Midbrain (tissue), 1 donor: ENCODE measurements at places on chromosomes 2 and 18.

GRCh38 chr2:76194031-76194775 is 483.5 kb upstream of the GCFC2 start:
- DNase-seq = no peak

- DNase-seq = no peak
Measured at GRCh38 chr2:167697948-167698347, 549.4 kb downstream of the STK39 start.

- DNase-seq = peak; percentile 43
Measured at GRCh38 chr18:57437766-57438671, 2.8 kb downstream of the ONECUT2 start.

- no peak for DNase-seq
Measured at GRCh38 chr2:198080879-198081765, 276.7 kb downstream of the PLCL1 start.

- DNase-seq = peak; percentile 79
Measured at GRCh38 chr18:24176727-24177416, 38.0 kb downstream of the CABYR start.

DNA sequence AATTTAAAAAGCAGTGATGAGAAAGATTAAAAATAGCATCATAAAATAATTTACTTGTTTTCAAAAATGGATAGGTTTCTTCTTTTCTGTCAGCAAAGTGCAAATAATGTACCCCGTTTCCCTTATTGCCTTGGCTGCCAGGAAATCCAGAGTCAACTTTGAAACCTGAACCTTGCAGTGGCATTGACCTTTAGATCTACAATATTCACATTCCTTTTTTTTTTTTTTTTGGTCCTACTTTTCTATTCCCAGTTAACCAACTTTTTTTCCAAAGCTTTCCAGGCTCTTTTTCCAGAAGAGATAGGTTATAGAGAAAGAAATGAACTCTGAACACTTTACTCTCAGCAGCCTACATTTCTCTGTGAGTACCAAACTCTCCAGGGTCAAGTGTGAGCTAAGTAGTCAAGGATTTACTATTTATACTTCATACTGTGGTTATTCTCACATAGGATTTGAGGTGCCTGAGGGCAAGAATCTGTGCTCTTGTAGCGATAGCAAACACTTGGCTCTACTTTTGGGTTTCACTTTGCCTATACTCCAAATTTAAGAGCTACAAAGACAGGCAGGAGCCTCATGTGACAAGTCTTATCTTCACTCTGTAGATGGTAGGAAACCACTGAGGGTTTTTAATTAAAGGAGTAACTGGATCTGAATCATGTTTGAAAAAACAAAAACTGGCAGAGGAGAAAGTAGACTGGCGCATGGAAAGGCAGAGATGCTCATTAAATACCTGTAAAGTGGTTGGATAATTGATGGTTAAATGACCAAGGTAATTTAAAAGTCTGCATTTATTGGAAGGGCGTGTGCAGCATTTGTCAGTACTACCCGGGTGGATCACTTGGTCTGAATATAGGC is 63.2 kb upstream of the TMEM17 start:
- DNase-seq = no peak

- no peak for DNase-seq
Measured at GRCh38 chr2:1979569-1979968, 235.3 kb upstream of the PXDN start.

- no peak for DNase-seq
Measured at GRCh38 chr2:259789-260331, 4.0 kb downstream of the SH3YL1 start.

DNA sequence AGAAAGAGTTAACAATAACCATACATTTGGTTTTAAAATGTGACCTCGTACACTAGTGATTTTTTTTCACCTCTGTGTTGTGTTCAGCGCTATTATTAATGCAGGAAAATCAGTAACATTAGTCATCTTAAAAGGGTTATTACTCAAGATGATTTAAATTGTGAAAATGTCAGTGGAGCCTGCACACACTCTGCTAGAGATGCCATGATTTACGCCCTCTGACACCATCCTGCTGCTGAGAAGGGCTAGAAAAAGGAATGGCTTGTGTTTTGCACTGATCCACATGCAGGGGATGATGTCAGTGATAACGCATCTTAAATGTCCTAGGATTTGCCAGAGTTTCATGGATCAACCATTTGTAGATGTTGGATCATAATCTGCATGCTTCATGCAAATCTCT is 121.3 kb upstream of the BOD1L2 start:
- DNase-seq = no peak

DNA sequence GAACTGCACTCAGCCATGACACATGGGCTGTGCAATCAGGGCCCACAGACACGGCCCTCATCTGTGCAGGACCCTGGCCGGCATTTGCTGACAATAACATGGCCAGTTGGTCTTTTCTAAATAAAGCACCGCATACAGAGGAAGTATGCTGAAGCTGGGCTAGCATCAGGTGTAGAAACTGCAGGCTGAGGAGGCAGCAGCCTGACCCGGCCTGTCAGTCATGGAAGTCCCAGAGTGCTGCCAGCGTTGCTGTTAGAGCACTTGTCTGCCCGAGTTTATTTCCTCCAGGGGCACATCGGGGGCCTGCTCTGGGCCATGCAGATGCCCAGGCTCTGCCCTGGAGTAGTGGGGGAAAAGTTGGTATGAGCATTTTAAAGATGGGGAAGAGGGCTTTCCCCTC is 4.1 kb upstream of the PTPN18 start:
- no peak for DNase-seq

- DNase-seq = no peak
Measured at GRCh38 chr2:148817210-148817708, 57.8 kb upstream of the KIF5C start.

GRCh38 chr2:178767094-178768060 is 39.8 kb downstream of the TTN start:
- no peak for DNase-seq

DNA sequence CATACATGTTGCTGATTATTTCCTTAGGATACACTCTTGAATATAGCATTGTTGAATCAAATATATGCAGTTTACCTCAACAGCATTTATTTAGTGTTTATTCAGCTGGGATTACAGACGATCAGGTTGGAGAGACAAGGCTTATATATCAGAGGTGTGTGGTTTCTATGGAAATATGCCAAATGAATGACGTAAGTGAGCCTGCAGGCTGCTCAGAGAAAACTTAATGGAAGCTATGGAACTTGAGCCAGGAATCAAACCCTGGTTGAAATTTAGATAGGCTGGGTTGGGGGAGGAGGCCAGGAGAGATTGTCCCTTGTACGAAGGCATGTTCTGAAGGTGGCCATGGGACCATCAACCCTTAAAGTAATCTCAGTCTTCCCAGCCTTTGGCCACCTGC is 79.5 kb downstream of the INPP4A start:
- no peak for DNase-seq

DNA sequence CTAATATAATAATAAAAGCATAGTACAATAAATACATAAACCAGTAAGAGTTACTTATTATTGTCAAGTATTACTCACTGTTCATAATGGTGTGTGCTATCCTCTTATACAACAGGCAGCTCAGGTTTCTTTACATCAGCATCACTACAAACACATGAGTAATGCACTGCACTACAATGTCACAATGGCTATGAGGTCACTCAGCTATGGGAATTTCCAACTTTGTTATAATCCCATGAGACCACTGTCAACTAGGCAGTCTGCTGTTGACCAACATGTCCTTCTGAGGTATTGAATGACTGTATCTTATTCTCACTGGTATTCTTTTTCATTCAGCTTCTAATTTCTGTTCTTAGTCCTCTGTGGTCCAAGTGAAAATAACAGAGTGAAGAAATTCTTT is 250.4 kb upstream of the DSEL start:
- no peak for DNase-seq

DNA sequence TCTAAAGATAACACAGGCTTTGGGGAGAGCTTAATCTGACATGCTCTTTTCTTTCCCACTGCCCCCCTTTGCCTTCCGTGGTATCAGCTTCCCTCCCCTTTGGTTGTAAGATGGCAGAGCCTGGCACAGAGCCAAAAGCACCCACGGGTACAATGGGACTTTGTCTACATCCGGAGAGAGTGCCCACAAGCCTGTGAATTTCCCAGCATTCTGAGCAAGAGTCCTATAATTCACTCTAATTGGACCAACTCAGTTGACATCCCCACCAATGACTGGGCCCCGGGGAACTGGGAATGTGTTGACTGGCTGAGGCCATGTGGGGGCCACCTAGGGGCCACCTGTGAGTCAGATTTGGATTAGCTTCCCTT is 20.1 kb upstream of the C2orf72 start:
- peak; percentile 73 for DNase-seq

DNA sequence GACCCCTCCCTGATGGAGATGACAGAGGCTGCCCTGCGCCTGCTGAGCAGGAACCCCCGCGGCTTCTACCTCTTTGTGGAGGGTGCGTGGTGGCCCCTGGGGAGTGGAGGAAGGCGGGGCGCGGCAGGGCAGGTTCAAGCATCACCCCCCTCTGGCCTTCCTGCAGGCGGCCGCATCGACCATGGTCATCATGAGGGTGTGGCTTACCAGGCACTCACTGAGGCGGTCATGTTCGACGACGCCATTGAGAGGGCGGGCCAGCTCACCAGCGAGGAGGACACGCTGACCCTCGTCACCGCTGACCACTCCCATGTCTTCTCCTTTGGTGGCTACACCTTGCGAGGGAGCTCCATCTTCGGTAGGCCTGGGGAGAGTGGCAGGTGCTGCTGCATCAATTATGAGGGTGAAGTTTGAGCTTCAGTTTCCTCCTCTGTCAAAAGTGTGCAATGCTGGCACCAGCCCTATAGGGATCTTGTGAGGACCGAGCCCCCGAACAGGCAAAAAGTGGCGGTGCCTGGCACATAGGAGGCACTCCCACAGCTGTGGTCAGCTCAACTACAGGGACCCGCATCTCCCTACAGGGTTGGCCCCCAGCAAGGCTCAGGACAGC is 2.2 kb downstream of the ALPI start:
- DNase-seq = no peak

- DNase-seq = peak; percentile 37
Measured at GRCh38 chr2:239380831-239381708, 19.8 kb downstream of the HDAC4 start.

- peak; percentile 94 for DNase-seq
Measured at GRCh38 chr2:231387904-231388724, 7.4 kb upstream of the B3GNT7 start.

DNA sequence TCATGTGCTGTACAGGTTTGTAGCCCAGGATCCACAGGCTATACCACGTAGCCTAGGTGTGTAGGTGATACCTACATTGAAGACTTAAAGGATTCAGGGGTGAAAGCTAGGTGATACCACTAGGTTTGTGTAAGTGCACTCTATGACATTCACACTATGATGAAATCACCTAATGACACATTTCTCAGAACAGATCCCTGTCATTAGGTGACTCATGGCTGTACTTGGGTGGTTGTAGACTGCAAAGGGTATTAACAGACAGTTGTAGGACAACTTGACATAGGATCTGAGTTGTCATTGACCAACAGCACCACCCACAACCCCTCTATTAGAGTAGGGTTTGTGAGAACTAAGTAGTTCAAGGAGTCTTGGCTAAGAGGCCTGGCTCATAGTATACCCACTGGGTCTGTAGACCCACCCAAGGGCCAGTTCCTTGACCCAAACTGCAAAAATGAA is 27.7 kb upstream of the SMCHD1 start:
- DNase-seq = no peak

DNA sequence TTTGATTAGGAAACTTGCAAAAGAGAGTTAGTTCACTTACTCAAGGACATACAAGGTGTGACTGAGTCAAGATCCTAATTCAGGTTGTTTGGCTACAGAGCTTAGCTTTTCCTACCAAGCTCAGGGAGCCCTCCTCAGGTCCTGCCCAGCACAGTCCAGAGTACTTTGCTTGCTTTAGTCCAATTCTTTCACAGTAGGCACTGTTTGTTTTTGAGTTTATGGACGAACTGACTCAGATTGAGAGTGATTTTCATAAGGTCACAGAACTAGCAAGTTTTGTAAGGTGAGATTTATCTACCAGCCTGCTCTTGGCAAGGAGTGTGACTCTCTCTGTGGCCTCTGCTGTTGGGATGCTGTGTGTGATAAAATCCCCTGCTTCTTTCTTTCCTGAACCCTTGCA is 310.5 kb downstream of the PTPRM start:
- DNase-seq = no peak

DNA sequence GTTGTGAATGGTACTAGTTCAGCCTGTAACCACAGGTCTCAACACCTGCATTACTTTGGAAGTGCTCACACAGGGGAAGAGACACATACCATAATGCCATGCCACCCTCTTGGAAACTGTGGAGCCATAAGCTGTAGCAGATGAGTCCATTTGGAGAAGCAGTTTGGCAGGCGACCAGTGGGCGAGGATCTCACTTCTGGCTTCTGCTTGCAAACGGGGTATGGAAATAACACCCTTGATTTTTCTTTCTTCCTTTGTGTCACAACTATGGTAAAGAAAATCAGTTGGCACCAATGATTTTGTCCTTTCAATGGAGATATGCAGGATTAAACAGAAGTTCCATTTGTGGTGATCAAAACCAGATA is 28.6 kb downstream of the APOB start:
- no peak for DNase-seq

DNA sequence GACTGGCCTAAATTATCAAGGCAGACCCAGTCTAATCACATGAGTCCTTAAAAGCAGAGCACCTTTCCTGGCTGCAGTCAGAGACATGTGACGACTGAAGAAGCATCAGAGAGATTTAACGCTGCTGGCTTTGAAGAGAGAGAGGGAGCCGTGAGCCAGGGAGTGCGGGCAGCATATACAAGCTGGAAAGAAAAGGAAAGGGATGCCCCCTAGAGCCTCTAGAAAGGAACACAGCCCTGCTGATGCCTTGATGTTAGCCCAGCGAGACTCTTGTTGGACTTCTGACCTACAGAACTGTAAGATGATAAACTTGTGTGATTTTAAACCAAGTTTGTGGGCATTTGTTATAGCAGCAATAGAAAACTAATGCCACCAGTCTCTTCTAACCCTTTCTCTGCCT is 58.1 kb downstream of the HEATR5B start:
- no peak for DNase-seq

GRCh38 chr2:181273986-181274385 is 183.2 kb upstream of the ITGA4 start:
- DNase-seq = no peak

- DNase-seq = no peak
Measured at GRCh38 chr2:193868132-193868531, 1673.4 kb upstream of the TMEFF2 start.

GRCh38 chr18:76592981-76593381 is 97.9 kb upstream of the ZNF516 start:
- DNase-seq = no peak

GRCh38 chr2:17479875-17480274 is 38.4 kb downstream of the RAD51AP2 start:
- no peak for DNase-seq

GRCh38 chr2:3777966-3778365 is 74.6 kb downstream of the DCDC2C start:
- DNase-seq = no peak

- DNase-seq = no peak
Measured at GRCh38 chr2:654896-655295, 22.3 kb downstream of the TMEM18 start.

DNA sequence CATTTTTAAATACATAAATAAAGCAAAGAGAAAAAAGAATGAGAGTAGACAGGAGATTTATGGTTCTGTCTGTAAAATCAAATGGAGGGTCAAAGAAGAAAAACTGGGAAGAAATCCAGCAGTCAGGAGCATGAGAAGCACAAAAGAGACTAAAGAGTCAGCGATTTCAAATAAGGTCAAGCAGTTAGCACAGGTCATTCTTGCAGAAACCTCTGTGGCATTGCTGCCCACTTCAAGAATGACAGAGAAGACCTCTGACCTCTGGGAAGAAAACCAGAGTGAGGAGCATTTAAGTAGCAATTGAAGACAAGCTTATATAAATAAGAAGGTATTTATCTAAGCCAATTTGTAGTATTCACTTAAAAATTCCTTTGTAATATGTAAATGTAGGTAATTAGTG is 172.0 kb upstream of the SPOPL start:
- DNase-seq = no peak
